ENCODE measurements at places on chromosomes 12 and 14.

DNA sequence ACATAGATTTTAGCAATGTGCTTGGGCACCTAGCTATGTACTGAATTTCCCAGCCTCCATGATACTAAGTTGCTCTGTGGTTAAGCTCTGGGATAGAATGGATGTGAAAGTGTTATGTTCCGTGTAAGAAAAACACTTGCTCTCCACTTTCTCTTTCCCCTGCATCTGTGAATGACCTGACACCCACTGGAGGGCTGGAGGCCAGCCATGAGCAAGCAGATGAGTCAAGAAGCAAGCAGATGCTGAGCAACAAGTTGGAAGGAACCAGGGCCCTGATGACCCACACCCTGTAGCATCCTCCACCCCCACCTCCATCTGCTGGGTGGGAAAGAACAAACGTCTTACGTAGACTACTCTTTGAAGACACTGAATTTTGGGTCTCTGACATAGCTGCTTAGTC lies 56.6 kb downstream of the EID3 start:
- H3K27ac ChIP-seq, result no peak overlapping the region
- no peaks in the 10 kb centered on the region for H3K36me3 ChIP-seq
- no peaks in the 10 kb centered on the region for H3K27me3 ChIP-seq
- H3K4me1 ChIP-seq, result no peaks in the 10 kb centered on the region
- no peak for DNase-seq

GRCh38 chr14:96090441-96091148 lies 51.4 kb downstream of the C14orf132 start:
- peaks cover 54% of the 10 kb centered on the region for H3K27me3 ChIP-seq
- peaks cover 2% of the 10 kb centered on the region for H3K36me3 ChIP-seq
- no peaks in the 10 kb centered on the region for H3K4me1 ChIP-seq
- H3K27ac ChIP-seq, result no peak overlapping the region
- no peak overlapping the region for H3K4me3 ChIP-seq

DNA sequence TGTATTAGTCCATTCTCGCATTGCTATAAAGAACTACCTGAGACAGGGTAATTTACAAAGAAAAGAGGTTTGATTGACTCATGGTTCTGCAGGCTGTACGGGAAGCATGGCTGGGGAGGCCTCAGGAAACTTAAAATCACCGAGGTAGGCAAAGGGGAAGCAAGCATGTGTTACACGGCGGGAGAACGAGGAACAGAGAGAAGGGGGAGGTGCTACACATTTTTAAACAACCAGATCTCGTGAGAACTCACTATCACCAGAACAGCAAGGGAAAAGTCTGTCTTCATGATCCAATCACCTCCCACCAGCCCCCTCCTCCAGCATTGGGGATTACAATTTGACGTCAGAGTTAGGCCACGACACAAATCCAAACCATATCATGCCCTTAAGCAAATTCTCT lies 13.3 kb upstream of the MAX start:
- no peak overlapping the region for H3K27ac ChIP-seq
- no peak overlapping the region for H3K4me3 ChIP-seq
- H3K36me3 ChIP-seq, result no peaks in the 10 kb centered on the region
- no peak for DNase-seq
- no peaks in the 10 kb centered on the region for H3K27me3 ChIP-seq

GRCh38 chr14:24798911-24799462 lies 165.0 kb upstream of the GZMB start:
- peaks cover 7% of the 10 kb centered on the region for H3K4me1 ChIP-seq
- H3K27me3 ChIP-seq, result peaks cover 16% of the 10 kb centered on the region
- no peaks in the 10 kb centered on the region for H3K36me3 ChIP-seq
- no peak for DNase-seq

DNA sequence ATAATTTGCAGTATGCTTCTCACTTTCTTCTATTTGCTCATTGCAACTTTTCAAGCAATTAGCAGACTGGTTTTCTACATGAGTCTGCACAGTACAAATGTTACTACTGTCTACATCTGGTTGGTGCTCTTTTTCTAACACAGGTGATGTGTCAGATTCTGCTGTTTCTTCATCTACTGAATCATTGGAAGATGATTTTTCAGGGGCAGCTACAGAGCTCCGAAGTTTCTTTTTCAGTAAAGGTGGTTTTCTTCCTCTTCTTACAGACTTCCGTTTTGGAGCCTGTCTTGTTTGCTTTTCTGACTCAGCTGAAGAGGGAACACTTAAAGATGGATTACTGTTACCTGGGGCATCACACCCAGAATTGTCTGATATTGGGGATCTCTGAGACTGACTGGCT lies 62.1 kb downstream of the SCAF11 start:
- H3K27ac ChIP-seq, result no peak overlapping the region
- no peaks in the 10 kb centered on the region for H3K27me3 ChIP-seq
- H3K4me3 ChIP-seq, result no peak overlapping the region
- no peak for DNase-seq

DNA sequence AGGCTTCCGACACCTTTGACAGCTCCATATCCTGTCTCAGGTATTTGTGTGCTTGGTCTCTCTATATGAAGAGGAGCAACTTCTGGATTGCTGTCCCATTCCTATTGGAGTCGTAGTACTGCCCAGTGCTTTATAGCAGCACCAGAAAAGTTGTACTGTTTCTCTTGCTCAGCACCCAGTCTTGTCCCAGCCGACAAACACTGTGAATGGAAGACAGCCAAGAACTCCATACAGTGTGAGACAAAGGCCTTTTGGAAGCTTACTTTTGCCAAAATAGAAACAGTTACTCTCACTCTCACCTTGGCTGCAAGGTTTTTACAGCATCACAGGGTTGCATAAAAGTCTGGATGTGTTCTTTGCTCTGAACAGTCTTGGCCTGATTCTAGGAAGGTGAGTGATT lies 105.3 kb downstream of the TGFB3 start:
- no peaks in the 10 kb centered on the region for H3K27me3 ChIP-seq
- DNase-seq, result no peak
- no peak overlapping the region for H3K4me3 ChIP-seq
- H3K36me3 ChIP-seq, result peaks cover 2% of the 10 kb centered on the region
- no peak overlapping the region for H3K27ac ChIP-seq
- H3K4me1 ChIP-seq, result no peaks in the 10 kb centered on the region

DNA sequence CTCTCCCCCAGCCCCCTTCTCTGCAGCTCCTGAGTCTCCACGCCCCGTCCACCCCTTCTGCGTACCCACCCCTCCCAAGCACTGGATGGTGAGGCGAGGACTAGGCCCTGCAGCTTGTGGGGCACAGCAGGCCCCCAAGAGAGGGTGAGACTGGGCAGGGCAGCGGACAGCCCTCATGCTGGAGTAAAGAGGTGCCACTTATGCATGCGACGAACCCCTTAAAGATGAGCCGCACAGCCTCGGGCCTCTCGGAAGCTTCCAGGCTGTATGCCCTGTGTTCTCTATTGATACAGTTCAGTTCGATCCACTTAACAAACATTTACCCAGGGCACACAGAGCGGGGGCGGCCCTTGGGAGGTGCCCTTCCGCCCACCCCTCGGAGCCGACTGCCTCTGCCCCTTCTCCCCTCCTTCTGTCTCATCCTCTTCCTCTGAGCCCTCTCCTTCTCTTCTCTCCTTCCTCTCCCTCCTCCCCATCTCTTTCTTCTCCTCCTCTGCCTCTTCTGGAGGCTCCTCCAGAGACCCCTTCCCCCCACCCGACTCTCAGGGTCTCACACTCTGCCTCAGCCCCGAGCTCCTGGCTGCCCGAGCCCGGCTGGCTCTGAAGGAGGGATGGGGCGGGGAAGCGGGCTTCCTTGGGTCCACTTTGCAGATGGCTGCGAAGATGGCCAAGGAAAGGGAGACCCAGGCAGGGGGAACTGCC lies 32.7 kb upstream of the DLK1 start:
- H3K27me3 ChIP-seq, result peaks cover 83% of the 10 kb centered on the region
- DNase-seq, result no peak
- no peak overlapping the region for H3K4me3 ChIP-seq
- H3K27ac ChIP-seq, result no peak overlapping the region

DNA sequence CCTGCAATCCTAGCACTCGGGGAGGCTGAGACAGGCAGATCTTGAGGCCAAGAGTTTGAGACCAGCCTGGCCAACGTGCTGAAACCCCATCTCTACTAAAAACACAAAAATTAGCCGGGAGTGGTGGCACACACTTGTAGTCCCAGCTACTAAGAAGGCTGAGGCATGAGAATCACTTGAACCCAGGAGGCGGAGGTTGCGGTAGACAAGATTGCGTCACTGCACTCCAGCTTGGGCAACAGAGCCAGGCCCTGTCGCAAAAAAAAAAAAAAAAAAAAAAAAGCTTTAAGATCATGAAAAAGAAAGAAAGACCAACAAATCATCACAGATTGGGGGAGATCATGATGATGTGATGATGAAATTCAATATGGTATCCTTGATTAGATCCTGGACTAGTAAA lies 30.6 kb downstream of the WDR89 start:
- no peak for DNase-seq
- H3K27me3 ChIP-seq, result no peaks in the 10 kb centered on the region
- no peak overlapping the region for H3K27ac ChIP-seq
- peaks cover 12% of the 10 kb centered on the region for H3K36me3 ChIP-seq
- H3K4me3 ChIP-seq, result no peak overlapping the region

DNA sequence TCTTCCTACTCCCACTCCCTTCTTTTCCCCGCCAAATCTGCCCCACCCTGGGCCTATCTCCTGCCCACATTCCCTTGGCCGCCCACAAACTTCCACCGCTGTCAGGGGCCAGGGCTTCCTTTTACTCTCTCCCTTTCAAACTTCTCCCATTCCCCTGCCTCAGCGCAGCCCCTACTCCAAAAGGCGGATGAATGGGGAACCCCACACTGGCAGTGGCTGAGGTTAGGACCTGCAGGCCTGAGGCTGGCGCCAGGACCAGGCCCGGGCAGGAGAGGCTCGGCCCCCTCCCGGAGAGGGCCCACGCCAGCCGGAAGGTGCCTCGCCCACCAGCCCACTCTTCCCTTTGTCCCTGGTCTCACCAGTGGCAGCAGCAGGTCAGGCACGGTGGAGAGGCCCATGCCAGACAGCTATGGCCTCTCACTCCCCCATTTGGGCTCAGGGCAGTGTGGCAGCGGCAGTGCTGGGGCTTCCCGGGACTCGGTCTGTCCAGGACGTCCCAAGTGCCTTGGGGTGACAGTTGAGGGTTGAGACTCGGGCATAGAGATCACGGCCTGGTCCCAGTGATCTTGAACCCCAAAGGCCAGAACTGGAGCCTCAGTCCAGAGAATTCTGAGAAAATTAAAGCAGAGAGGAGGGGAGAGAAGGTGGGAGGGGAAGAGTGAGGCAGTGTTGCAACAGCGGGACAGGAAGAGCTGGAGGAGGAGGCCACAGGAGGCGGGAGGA lies at the start of gene TNFRSF1A:
TNFRSF1A (minus strand) TSS at position 660 of the 723 bp plus-strand sequence; CDS start at position 398, 262 bp downstream.
- H3K4me1 ChIP-seq, result peaks cover 45% of the 10 kb centered on the region
- H3K4me3 ChIP-seq, result no peak within 1 kb of the TSS
- no peak within 1 kb of the TSS for H3K27ac ChIP-seq
- no peak for DNase-seq
- peaks cover 6% of the 10 kb centered on the region for H3K36me3 ChIP-seq

Measured in central memory CD8-positive, alpha-beta T cell (primary cell).